ENCODE measurements at places on chromosomes 3 and 15. TPM values are rescaled to one million over a fixed set of nuclear protein-coding genes. Genes with fewer than 3 reads are reported as not detected.
A peak's percentile ranks its signal among the peaks of the same experiment; 100 is the strongest.

The TUSC7 gene
- not detected for total RNA-seq

The OXTR gene
- 0.29 TPM for total RNA-seq

The PYGO1 gene
- 6.2 TPM for total RNA-seq

The MUC4 gene
- total RNA-seq: not detected

The PLIN1 gene
- total RNA-seq: 20.2 TPM

The GRK7 gene
- not detected for total RNA-seq

The FRMD4B gene
- 18.3 TPM for total RNA-seq

The GP9 gene
- total RNA-seq: not detected

The HCN4 gene
- total RNA-seq: 6.1 TPM

- DNase-seq: no peak
Measured at GRCh38 chr3:185341616-185342458, 21.1 kb upstream of the MAP3K13 start.

- DNase-seq: no peak
Measured at GRCh38 chr15:60093273-60094067, 89.4 kb downstream of the FOXB1 start.

DNA sequence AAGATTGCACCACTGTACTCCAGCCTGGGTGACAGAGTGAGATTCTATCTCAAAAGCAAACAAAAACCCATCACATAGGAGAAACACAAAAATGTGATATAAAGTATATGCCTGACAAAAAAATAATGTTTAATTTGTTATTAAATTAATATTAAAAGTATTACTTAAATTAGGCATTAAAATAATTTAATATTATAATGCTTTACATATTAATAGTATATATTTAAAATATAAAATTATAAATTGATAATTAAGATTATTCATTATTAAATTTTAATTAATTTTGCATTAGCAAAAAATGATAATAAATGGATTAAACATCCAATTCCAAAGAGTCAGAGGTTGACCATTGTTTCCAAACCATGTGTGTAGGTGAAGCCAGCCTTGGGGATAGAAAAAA, 22.0 kb upstream of the GABRA5 start:
- DNase-seq: no peak

DNA sequence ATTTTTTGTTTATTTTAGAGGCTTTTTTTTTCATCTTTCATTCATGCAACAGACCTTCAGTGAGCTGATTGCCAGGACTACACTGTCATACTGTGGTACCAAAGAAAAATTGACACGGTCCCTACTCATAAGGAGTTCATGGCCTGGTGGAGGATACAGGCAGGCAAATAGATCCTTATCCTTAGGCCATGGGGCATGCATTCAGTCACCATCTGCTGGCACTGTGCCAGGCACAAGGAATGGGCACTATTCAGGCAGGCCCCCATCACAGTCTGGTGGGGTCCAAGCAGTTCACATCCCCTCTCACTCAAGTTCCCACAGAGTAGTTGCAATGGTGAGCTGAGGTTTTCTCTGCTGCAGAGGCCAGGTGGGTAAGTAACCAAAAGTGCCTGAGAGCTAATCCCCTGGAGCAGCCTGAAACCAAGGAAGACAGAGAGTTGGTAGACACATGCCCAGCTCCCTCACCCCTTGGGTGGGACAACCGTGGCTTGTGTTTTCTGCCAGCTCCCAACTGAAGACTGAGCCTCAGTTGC, 17.3 kb downstream of the CISH start:
- DNase-seq: no peak

GRCh38 chr3:170346481-170347392, 10.8 kb upstream of the SKIL start:
- DNase-seq: no peak

GRCh38 chr3:73626106-73626505, 1.4 kb upstream of the PDZRN3 start:
- DNase-seq: no peak

GRCh38 chr3:171883893-171884279, 40.7 kb downstream of the TMEM212 start:
- DNase-seq: no peak

GRCh38 chr3:47612178-47612577, 33.5 kb upstream of the CSPG5 start:
- DNase-seq: no peak

GRCh38 chr3:111392894-111393398, 149.1 kb upstream of the CD96 start:
- DNase-seq: no peak

GRCh38 chr3:30611613-30612436, 5.4 kb downstream of the TGFBR2 start:
- DNase-seq: no peak

GRCh38 chr3:176041812-176042211, 1155.5 kb downstream of the TBL1XR1 start:
- no peak for DNase-seq

- no peak for DNase-seq
Measured at GRCh38 chr15:29467091-29467490, 197.5 kb upstream of the NSMCE3 start.

DNA sequence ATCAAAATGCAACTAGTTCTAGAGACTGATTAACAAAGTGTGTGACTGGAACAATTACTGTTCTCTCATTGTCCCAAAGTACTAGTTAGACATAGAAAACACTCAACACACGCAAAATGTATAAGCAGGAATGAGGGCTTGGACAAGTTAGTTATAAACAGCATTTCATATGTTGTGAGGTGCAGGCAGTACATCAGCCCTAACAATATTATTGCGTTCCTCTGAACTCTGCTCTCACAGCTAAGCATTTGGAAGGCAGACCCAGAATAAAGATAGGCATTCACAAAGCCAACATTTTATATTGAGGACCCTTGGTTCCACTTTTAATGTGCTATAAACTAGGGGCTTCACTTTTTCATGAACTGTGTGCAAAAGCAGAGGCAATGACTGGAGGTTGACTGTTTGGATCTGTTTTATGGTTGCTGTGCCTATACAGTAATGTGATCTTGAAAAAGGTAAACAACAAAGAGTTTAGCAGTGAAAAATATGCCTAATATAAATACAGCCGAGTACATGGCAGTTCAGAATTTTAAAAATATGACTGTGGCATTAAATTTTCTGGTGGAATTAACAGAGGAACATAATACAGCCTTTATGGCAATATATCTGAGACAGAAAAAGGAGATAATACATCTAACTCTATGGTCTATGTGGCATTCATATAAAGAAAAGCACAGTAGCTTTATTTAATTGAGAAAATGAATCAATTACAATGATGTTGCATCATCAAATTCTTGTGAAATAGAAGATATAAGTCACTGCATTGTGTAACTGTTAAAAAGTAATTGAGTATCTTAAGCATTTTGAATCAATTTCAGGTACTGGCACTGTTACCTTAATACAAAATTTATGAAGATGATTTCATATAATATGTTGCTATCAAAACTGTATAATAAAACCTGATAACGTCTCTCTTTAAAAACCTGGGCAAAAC, 80.0 kb upstream of the SKOR1 start:
- DNase-seq: no peak

DNA sequence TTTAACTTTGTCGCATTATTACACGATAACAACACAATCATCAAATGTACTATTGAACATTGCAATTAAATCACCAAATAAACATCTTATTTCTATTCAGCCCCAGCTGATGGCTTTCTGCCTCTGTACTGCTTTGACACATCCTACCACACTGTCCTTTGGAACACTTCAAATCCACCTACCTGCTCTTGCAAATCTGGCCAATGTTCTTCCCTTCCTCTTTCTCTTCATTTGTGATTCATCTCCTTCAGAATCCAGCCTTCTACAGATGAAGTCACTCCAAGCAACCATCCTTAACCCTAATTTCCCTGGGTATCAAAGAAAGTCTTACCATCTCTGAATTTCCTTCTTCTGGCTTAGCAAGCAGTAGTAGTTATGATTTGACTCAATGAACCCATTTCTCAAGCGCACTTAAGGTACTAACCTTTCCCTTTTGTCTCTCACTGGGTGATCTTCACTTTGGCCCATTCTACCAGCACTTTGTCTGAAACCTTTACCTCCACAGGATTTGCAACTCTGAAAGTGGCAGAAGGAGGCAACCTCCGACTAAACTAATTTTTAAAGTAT, 502.9 kb downstream of the FOXP1 start:
- DNase-seq: no peak

GRCh38 chr3:31165399-31165860, 271.0 kb upstream of the GADL1 start:
- DNase-seq: no peak

DNA sequence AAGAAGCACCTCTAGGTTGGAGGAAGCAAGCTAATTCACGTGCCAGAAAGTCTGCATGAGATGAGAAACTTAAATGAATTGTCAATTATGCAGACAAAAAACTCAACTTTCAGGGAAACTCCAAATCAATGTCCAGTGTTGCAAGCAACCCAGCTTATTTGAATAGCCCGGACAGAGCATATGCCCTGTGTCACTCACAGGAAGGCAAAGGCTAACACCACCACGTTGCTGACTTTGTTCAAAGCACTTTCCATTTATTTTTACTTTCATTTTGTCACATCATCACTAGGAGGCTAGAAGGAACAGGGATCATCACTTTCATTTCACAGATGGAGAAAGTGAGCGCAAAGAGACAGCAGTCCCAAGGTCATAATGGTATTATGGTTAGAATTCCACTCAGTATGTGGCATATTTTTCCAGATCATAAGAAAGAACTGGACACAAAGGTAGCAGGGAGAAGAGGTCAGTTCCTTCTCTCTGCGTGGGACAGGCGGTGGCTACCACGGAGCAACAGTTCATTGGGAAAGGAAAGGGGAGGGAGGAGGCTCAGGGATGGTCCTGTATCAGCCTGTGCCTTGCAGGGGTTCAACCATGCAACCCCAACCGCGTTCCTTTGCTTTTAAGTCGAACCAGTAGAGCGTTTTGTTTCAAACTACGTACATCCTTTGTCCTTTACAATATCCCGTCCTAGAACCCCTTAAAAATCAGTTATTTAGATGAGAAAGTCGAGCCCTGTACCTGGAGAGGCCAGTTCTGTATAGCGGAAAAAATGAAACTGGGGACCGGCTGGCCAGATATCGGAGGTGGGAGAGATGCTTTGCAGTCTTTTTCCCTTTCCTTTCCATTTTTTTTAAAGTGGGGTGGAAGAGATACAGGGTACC, 1.1 kb downstream of the HEG1 start:
- DNase-seq: no peak

DNA sequence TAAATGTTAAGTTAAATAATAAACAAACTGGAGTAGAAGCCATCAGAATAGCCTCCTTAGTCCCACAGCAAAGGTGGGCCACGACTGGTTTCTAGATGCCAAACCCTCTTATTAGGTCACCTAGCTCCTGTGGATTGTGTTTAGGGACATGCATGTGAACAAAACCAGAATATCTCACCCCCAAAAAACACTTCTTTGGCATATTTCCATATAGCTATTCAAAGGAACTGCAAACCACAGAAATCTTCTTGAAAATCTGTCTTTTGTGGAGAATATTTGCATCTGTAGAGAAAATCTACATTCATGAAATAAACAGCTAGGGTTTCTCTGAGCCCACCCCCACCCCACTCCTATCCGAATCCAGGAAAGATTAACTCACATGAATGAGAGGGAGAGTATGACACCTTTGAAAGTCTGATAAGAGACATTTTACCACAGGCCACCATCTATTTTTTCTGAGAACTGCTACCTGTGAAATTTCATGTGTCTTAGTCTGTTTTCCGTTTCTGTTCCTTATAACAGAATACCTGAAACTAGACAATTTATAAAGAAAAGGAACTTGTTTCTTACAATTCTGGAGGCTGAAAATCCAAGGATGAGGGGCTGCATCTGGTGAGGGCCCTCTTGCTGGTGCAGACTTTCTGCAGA, 159.4 kb downstream of the NEK10 start:
- no peak for DNase-seq

- DNase-seq: no peak
Measured at GRCh38 chr3:45010811-45011333, 15.2 kb upstream of the CLEC3B start.

DNA sequence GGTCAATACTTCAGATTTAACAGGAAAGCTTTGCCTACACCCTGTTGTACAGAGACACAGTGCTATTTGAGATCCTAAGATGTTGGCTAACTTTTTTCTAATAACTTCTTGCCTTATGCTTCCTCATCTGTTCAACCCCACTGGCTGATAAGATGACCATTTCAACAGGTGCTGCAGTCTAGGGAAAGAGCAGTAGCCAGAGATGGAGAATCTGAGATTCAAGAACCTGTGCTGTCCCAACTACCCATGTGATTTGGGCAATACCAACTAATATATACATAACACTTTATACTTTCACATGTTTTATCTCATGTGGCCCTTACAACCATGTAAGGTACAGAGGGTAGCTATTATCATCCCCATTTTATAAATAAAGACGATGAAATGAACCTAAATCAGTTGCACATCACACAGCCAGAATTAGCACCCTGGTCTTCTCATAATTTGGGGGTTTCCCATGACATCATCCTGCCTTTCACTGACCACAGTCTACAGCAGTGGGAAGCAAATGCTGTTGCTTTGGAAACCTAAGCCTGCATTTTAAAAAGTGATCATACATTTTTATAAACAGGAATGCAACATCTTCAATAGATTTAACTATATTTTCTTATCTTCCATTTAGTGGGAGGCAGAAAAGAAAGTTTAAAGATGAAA, 9.7 kb downstream of the TTC23 start:
- DNase-seq: no peak

DNA sequence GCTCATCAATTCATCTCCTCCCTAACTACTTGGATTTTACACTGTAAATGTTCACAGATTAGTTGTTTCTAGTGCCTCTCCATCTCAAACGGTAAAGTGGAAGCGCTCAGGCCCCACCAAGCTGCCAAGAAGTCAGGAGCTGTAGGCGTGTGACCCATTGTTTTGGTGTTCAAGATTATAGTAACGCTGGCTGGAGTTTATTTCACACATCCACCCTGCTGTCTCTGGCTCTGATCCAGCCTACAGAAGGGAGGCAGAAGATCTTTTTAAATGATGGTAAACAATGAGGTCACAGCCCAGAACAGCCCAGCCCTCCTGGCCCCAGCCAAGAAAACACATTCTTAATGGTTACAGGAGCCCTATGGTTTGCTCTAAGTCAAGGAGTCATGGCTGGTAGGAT, 25.7 kb upstream of the GALNT15 start:
- DNase-seq: peak; percentile 72

DNA sequence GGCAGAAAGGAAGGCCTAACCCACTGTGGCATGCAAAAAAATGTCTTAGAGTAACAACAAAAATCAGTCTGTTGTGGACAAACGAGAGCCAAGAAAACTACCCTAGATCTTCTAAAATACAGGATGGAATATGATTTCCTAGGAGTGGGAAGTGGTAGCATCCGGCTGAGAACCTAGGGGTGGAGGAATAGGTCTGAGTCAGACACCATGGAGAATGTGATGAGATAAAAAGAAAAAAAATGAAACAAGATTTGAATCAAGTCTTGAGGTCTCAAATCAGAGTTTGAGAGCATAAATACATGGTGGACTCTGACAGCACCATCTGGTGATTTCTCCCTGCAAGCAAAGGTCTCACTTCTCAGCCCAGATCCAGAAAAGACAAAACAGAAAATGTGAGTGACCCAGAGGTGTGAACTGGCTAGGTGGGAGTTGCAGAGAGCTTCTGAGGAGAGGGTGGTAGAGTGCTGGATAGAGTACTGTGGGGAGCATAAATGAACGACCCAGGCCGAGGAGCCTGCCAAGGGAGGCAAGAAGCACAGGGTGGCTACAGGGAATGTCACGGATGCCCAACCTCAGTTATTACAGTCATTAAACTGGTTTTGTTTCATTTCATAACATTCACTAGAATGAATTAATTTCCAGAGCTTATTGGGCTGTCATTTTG, 27.6 kb upstream of the VEPH1 start:
- no peak for DNase-seq

Data from heart left ventricle (tissue), 16 donors.